ENCODE measurements at places on chromosomes 1 and 21. TPM values are rescaled to one million over a fixed set of nuclear protein-coding genes. Genes with fewer than 3 reads are reported as not detected.

HENMT1 gene
- total RNA-seq, result 37.8 TPM

SPRR3 gene
- not detected for total RNA-seq

SLAMF8 gene
- total RNA-seq, result not detected

THEM5 gene
- total RNA-seq, result not detected

TNFRSF9 gene
- under 0.01 TPM for total RNA-seq

FAM167B gene
- 0.46 TPM for total RNA-seq

PTPN7 gene
- total RNA-seq, result not detected

GATAD2B gene
- 18.0 TPM for total RNA-seq

INAVA gene
- 4.6 TPM for total RNA-seq

CRB1 gene
- 39.7 TPM for total RNA-seq

BARHL2 gene
- 1.4 TPM for total RNA-seq

ORC1 gene
- 2.1 TPM for total RNA-seq

GABRD gene
- 1.2 TPM for total RNA-seq

KRTAP12-2 gene
- not detected for total RNA-seq

IVL gene
- total RNA-seq, result not detected

RNPEP gene
- total RNA-seq, result 12.2 TPM

NBPF26 gene
- 18.0 TPM for total RNA-seq

RGS13 gene
- total RNA-seq, result 1.2 TPM

LAX1 gene
- total RNA-seq, result 0.23 TPM

RGL1 gene
- 25.6 TPM for total RNA-seq

IL19 gene
- not detected for total RNA-seq

CYB561D1 gene
- total RNA-seq, result 6.9 TPM

HOOK1 gene
- 19.6 TPM for total RNA-seq

LINGO4 gene
- 0.23 TPM for total RNA-seq

EPHX1 gene
- total RNA-seq, result 24.0 TPM

ALPL gene
- total RNA-seq, result 10.4 TPM

NCF2 gene
- 4.4 TPM for total RNA-seq

MRPS14 gene
- total RNA-seq, result 57.7 TPM

C4BPA gene
- total RNA-seq, result not detected

CLIC6 gene
- 2.1 TPM for total RNA-seq

FCRL2 gene
- not detected for total RNA-seq

GBP6 gene
- 0.69 TPM for total RNA-seq

GPR3 gene
- 0.69 TPM for total RNA-seq

CEPT1 gene
- 56.5 TPM for total RNA-seq

MATN1 gene
- 0.46 TPM for total RNA-seq

TOE1 gene
- 8.5 TPM for total RNA-seq

KCNT2 gene
- 32.8 TPM for total RNA-seq

CLCNKA gene
- 0.23 TPM for total RNA-seq

KIF21B gene
- 155 TPM for total RNA-seq

SESN2 gene
- 4.4 TPM for total RNA-seq

SPAG17 gene
- 8.8 TPM for total RNA-seq

CYP4Z1 gene
- 0.92 TPM for total RNA-seq

ILDR2 gene
- total RNA-seq, result 76.8 TPM

WNT3A gene
- not detected for total RNA-seq

ANKRD65 gene
- 1.6 TPM for total RNA-seq

Data from diencephalon (tissue), 1 donor.